Activated naive CD4-positive, alpha-beta T cell treated with anti-CD3 and anti-CD28 coated beads, Interleukin-2, amount 50 U/mL, for 16 hours (primary cell): ENCODE measurements at places on chromosomes 13 and 19.

- DNase-seq, result no peak
Observed at GRCh38 chr19:35119091-35119490, 3.5 kb downstream of the FXYD3 start.

- no peak for DNase-seq
Observed at GRCh38 chr13:40094056-40094455, 438.6 kb downstream of the COG6 start.

- DNase-seq, result no peak
Observed at GRCh38 chr19:33441277-33441699, 67.8 kb downstream of the CEBPG start.

DNA sequence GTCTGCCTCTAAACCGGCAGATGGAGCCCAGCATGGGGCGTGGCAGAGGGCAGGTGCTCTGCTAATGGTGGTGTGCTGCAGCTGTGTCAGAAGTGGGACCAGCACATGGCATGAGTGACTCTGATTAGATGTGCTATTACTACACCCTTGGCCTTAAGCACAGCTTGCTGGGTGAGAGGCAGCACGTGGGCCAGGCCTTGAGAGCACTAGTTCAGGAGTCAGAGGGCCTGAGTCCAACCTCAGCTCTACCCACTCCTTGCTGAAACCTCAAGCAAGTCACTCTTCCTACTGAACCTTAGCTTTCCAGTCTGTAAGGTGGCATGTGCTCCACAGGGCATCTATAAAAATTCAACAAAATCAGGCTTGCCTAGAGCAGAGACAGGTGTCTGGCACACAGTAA, 22.7 kb downstream of the AKT2 start:
- DNase-seq, result no peak

- no peak for DNase-seq
Observed at GRCh38 chr19:844546-844971, 3.8 kb downstream of the PRTN3 start.
